ENCODE measurements at places on chromosomes 4 and X.

DNA sequence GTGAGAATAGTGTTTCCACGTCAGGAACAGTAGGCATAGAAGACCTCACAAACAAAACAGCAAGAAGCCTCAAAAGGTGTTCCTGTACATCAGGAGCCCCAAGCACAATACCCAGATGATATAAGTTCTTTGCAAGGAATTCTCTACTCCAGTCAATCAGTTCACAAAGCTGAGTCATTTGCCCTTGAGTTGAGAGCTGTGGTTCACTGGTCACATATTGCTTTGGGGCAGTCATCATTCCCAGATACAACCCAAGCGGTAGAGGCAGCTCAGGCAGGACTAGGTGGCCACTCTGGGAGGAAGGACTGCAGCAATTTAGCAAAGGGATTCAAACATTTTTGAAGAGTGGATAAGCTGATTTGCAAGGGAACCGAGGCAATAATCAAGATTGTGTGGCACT lies 551.5 kb upstream of the ZFP42 start:
- DNase-seq: no peak

- no peak for DNase-seq
Observed at GRCh38 chrX:13685126-13685763, 3.7 kb upstream of the RAB9A start.

GRCh38 chr4:112664611-112665010 lies 27.7 kb downstream of the LARP7 start:
- no peak for DNase-seq

GRCh38 chr4:159137176-159137575 lies 34.3 kb downstream of the RAPGEF2 start:
- no peak for DNase-seq

GRCh38 chr4:23365871-23366556 lies 523.8 kb downstream of the PPARGC1A start:
- DNase-seq: no peak

DNA sequence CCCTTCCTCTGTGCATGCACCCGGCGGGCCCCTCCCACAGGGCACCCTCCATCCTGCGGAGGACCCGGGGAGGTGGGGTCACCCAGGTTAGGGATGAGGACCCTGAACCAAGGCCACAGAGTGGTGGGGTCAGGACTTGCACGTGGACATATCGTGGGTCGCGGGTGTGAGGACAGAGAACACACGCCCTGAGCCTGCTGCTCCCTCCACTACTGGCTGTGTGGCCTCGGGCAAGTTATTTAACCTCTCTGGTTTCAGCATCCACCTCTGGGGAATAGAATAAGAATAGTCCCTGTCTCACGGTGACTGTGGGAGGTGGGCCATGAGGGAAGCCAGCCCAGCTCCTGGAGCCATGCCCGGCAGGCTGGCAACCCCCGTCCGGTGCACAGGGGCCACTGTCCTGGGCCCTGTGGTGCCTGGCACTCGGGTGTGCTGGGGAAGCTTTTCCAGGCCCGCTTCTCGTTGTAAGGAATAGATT lies 5.1 kb downstream of the PSAPL1 start:
- no peak for DNase-seq

DNA sequence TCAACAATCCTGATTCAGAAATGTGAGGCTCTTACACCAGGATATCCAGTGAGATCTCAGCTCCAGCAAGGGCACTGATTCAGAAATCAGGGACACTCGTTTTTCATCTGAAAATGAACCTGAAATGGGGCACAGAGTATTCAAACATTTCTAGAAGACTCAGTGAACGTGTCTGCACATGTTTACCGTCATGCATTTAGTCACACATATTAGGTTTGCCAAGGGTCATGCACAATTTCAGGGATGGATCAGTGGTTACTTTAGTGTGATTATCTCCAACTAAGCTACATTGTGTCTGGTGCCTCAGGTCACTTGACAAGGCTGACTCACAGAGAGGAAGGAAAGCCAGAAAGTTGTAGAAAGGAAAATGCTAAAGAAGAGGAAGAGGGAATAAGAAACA lies 33.6 kb upstream of the SPANXN2 start:
- DNase-seq: no peak

DNA sequence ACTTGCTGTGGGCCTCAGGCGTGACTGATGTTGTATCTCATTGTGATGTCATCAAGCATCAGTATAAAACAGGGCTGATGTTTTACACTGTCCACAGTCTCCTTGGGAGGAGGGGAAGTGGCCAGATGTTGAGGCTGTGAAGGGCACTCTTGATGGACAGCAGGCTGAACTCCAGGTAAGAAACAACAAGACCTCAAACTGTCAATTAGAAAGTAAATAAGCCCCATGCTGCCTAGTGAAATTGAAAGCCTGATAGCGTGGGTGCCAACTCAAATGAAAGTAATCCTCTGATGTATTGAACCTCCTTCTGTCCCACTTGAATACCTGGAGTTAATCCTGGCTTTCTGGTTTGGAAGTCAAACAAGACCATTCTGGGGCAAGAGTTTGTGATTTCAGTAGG lies 19.7 kb downstream of the VSIG1 start:
- no peak for DNase-seq

- no peak for DNase-seq
Observed at GRCh38 chrX:110301194-110301593, 16.7 kb downstream of the AMMECR1 start.

DNA sequence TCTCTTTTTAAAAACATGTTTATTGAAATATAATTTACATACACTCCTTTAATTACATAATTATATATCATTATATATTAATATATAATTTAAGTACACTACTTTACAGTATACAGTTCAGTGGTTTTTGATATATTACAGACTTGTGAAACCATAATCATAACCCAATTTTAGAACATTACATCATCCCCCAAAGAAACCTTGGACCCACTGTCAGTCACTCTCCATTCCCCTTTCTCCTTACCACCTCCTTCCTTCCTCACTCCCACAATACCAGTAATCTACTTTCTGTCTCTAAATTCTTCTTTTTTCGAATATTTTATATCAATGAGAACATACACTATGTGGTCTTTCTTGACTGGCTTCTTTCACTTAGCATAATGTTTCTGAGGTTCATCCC lies 17.9 kb upstream of the EXOSC9 start:
- DNase-seq: no peak

- DNase-seq: no peak
Observed at GRCh38 chrX:155070038-155070437, 898 bp downstream of the CMC4 start.

DNA sequence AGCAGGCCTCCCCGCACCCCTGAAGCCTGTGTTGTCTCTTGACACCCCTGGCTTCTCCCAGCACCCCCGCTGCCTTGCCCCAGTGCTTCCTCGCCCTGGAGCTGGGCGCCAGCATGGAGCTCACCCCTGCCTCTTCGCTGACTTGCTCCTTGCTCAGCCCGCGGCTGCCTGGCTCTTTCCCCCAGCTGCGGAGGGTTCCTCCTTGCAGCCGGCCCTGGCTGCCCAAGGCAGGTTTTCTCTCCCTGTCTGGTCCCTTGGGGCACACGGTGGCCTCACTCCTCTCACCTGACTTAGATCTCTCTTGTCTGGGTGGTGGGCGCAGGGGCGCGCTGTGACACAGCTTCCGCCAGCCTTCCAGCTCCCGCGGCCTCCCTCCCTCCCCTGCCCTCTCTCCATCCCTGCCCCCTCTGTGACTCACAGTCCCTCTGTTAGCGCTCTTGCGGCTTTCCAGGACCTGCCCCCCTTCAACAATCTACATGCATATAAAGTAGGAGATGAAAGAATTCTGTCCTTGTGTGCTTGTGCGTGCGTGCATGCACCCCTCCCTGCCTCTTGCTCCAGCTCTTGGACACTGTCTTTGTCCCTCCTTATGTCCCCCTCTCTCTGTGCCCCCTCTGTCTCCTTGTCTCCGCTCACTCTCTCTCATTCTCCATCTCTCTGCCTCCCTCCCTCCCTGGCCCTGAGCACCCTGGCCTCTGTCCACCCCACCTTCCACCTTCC lies 2.2 kb downstream of the PLXNB3 start:
- DNase-seq: no peak

GRCh38 chrX:75228854-75229253 lies 45.0 kb upstream of the UPRT start:
- DNase-seq: no peak

- DNase-seq: no peak
Observed at GRCh38 chr4:143019351-143019750, 165.4 kb upstream of the USP38 start.

GRCh38 chrX:5117816-5118215 lies 1110.9 kb downstream of the NLGN4X start:
- DNase-seq: no peak

DNA sequence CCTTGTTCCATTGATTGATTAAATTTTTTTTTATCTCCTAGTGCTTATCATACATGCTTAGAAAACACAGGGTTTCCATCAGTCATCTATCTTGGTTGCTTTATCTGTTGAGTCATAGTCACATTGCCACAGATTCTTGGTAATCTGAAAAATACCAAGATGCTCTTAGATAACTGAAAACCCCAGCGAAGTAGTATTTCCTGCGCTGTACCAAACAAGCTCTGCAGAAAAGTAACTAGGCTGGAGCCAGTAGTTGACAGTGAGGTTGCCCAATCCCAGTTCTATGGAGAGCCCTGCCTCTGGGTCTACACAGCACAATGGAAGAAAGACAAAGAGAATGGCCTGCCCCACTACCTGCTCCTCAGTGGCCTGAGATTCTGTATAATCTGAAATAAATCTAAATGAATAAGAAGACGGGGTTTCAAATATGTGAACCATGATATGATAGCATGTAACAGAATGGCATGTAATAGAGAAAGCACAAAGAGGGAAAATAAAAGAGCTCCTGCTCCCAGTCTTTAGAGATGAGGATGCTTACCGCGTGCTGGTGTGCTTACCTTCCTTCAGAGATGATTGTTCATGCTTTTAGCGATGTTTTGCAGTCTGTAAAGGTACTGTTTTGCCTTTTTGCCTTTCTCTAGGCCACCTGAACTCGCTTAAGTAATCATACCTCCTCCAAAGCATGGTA lies 55.3 kb upstream of the RAPGEF2 start:
- no peak for DNase-seq

- no peak for DNase-seq
Observed at GRCh38 chr4:1012034-1012739, 761 bp downstream of the FGFRL1 start.

DNA sequence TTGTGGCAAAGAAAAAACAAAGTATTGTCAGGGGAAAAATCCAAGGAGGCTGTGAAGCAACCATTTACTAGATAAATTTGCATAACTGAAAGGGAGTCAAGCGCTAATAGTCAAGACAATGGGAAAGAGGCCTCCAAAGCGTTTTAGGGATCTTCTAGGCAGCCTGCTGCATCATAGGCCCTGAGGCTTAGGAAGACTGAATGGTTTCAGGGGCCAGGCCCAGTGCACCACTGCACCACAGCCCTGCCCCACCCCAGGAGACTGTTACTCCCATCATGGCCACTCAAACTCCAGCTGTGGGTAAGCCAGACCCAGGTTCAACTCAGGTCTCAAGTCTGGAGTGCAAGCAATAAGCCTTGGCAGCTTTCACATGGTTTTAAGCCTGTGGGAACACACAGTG lies 362.9 kb downstream of the SH3BGRL start:
- DNase-seq: no peak

DNA sequence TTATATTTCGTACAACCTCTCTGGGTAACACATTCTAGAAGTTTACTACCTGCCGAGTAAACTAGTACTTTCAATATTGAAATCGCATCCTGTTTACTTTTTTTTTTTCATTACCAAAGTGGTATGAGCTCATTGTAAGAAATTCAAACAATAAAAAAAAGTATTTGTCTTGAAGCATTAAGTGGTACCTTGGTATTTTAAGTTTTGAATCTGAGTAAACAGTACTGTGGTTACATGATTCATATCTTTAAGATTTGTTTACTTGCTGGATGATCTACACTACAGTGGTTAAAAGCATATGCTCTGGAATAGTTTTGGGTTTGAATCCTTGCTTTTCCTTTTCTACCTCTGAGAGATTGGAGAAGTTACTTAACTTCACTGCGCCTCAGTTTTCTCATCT lies 3.8 kb upstream of the MMGT1 start:
- DNase-seq: no peak

DNA sequence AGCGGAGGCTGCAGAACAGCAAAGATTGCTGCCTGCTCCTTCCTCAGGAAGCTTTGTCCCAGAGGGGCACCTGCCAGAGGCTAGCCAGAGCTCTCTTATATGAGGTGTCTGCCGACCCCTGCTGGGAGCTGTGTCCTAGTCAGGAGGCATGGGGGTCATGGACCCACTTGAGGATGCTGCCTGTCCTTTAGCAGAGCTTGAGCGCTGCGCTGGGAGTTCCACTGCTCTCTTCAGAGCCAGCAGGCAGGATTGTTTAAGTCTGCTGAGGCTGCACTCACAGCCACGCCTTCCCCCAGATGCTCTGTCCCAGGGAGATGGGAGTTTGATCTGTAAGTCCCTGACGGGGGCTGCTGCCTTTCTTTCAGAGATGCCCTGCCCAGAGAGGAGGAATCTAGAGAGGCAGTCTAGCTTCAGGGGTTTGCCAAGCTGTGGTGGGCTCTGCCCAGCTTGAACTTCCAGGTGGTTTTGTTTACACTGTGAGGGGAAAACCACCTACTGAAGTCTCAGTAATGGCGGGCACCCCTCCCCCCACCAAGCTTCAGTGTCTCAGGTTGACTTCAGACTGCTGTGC lies 10.9 kb downstream of the DCK start:
- no peak for DNase-seq

- DNase-seq: no peak
Observed at GRCh38 chrX:71378732-71379131, 12.6 kb downstream of the TAF1 start.

DNA sequence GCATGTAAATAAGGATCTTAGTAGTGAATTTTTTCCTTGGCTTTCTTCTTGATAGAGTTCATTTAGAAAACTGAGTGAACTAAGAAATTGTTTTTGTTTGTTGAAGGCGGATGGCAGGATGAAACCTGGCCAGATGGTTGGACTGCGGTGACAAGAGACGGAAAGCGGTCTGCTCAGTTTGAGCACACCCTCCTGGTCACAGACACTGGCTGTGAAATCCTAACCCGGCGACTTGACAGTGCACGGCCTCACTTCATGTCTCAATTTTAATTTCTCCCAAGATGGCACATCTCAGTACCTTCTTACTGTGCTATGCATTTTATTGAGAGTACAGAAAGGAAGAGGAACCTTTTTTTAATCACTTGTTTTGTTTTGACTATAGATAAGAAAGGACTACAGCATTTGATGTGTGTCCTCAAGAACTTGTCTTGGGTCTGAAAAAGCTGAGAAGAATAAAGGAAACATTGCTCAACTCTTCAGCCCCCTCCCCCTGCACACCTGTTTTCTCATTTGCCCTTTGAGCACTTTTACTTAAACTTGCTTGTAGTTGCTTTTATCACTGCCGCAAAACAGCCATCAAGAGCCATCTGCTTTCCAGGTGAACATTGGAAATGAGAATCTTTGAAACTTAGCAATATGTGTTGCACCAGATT lies 27.4 kb downstream of the ADH5 start:
- no peak for DNase-seq

DNA sequence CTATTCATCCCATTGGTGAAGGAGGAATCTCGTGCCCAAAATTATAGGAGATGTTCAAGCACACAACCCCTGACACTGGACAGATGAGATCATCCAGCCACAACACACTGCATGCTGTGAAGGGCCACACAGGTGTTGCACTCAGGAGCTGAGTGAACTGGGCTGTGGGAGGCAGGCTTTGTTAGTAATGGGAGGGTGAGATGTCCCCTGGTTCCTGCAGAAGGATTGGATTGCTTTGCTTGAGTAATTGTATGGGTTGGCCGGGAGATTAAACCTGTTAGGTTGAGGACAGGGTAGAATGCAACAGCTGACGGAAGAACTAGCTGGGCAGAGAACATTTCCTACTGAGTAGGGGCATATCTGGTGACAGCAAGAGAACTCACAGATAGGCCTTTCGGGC lies 152.2 kb downstream of the TACR3 start:
- no peak for DNase-seq

- DNase-seq: no peak
Observed at GRCh38 chr4:174131901-174132300, 151.6 kb downstream of the FBXO8 start.
